ENCODE measurements at places on chromosomes 1 and 21. TPM values are rescaled to one million over a fixed set of nuclear protein-coding genes. Genes with fewer than 3 reads are reported as not detected.

Gene CELA3A
- not detected for total RNA-seq

Gene OR2T35
- not detected for total RNA-seq

Gene HSPA6
- 3.7 TPM for total RNA-seq

Gene TTLL7
- 3.5 TPM for total RNA-seq

Gene TRAF5
- total RNA-seq: 7.3 TPM

Gene PDZK1IP1
- 7.9 TPM for total RNA-seq

Gene FCGR1A
- not detected for total RNA-seq

Gene KRTAP12-2
- total RNA-seq: not detected

Gene MPZL1
- 132 TPM for total RNA-seq

Gene AVPR1B
- not detected for total RNA-seq

Gene IL10RB
- 21.0 TPM for total RNA-seq

Gene OR14K1
- not detected for total RNA-seq

Gene OR2T33
- total RNA-seq: not detected

Gene CENPF
- 79.8 TPM for total RNA-seq

Gene ZNF684
- 2.6 TPM for total RNA-seq

Gene TMPRSS2
- total RNA-seq: not detected

Gene FCRL5
- not detected for total RNA-seq

Gene RBM11
- total RNA-seq: not detected

Gene RNU1-2
- not detected for total RNA-seq

Gene CFHR3
- 0.30 TPM for total RNA-seq

Gene SERTAD4
- 1.4 TPM for total RNA-seq

Gene AMY1A
- total RNA-seq: not detected

Gene IFI16
- 4.7 TPM for total RNA-seq

Gene SLC22A15
- 0.50 TPM for total RNA-seq

Gene CD101
- total RNA-seq: 0.56 TPM

Gene LRRC38
- not detected for total RNA-seq

Gene NBL1
- total RNA-seq: 25.1 TPM

Gene GPR37L1
- total RNA-seq: 0.15 TPM

Gene NUP210L
- total RNA-seq: not detected

Gene CRYZ
- total RNA-seq: 61.9 TPM

Gene CHI3L1
- not detected for total RNA-seq

Gene PTGFRN
- 18.4 TPM for total RNA-seq

Gene GSTM2
- 3.2 TPM for total RNA-seq

Gene VCAM1
- total RNA-seq: 0.05 TPM

Gene SLC2A5
- total RNA-seq: 0.17 TPM

Gene RASAL2
- 19.2 TPM for total RNA-seq

Gene ADARB1
- 5.0 TPM for total RNA-seq
